ENCODE measurements at places on chromosomes 2 and 18. TPM values are rescaled to one million over a fixed set of nuclear protein-coding genes. Genes with fewer than 3 reads are reported as not detected.

Gene SGPP2
- polyA plus RNA-seq = 0.10 TPM

Gene USP14
- 166 TPM for polyA plus RNA-seq

Gene GALNT13
- not detected for polyA plus RNA-seq

Gene EPB41L3
- 2.0 TPM for polyA plus RNA-seq

Gene GCKR
- polyA plus RNA-seq = 0.51 TPM

DNA sequence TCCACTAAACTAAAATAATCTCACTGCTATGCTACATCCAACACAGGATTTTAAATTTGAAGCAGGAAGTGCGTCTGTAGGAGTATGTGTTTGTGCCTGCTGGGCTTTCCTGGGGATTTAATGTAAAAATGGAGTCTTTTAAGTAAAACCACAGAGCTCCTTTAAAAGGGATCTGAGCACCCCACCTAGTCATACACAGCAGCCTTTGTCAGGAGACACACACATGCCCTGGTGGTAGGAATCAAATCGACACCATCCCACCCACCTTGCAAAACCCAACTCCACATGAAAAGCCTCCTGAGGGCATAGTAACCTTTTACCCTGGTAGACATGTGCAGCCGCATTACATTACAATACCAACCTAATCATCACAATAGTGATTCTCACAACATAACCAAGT lies 29.1 kb downstream of the UXS1 start:
- no peak for DNase-seq

DNA sequence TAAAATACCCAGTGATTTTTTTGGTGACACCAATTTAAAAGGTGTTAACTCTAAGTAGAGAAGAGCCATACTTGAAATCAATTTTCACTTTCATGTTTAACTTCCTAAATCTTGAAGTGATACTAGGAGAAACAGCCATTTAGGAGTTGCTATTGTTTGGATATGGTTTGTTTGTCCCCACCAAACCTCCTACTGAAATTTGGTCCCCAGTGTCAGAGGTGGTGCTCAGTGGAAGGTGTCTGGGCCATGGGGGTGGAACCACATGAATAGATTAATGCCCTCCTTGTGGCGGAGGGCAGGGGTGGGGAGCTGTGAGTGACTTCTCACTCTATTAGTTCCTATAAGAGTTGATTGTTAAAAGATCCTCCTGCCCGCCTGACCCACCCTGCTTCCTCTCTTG lies 377.9 kb downstream of the DLGAP1 start:
- DNase-seq = no peak

DNA sequence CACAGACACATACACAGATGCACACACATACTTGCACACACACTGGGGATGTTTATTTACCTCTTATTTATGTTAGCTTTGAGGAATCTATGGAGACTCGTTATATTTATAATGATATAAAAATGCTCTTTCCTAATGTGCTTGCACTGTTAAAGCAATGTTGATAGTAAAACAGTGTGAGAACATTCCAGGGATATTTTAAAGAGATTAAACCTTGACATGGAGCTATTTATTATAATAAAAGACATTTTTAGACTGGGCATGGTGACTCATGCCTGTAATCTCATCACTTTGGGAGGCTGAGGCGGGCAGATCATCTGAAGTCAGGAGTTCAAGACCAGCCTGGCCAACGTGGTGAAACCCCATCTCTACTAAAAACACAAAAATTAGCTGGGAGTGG lies 557.3 kb upstream of the ZNF804A start:
- no peak for DNase-seq

- DNase-seq = no peak
Measured at GRCh38 chr2:239664216-239664810, 263.5 kb upstream of the HDAC4 start.

All from psoas muscle (tissue), 8 donors.